ENCODE measurements at places on chromosomes 7 and 10.

DNA sequence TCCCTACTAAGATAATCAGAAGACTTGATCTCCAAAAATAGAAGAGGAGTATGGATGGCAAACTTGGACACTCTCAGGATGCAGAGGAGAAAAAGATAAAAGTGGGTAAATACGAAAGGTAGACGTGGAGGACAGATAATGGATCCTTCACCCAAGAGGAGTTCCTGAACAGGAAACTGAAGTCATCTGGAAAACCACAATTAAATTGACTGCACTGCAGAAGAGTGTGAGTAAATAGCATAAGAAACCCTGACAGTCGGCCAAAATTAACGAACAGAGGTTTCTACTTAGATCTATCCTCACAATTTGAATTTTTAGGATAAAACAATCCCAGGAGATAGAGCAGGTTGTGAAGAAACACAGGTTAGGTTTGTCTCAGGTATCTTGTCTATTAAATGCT lies 70.5 kb downstream of the SDK1 start:
- DNase-seq: no peak

GRCh38 chr10:78614744-78615143 lies 454.0 kb upstream of the ZMIZ1 start:
- no peak for DNase-seq

- DNase-seq: no peak
Measured at GRCh38 chr10:121152033-121152432, 300.9 kb downstream of the WDR11 start.

GRCh38 chr10:5446390-5446926 lies 34.1 kb downstream of the NET1 start:
- DNase-seq: peak; percentile 20

GRCh38 chr7:40921589-40922315 lies 781.1 kb downstream of the INHBA start:
- no peak for DNase-seq

DNA sequence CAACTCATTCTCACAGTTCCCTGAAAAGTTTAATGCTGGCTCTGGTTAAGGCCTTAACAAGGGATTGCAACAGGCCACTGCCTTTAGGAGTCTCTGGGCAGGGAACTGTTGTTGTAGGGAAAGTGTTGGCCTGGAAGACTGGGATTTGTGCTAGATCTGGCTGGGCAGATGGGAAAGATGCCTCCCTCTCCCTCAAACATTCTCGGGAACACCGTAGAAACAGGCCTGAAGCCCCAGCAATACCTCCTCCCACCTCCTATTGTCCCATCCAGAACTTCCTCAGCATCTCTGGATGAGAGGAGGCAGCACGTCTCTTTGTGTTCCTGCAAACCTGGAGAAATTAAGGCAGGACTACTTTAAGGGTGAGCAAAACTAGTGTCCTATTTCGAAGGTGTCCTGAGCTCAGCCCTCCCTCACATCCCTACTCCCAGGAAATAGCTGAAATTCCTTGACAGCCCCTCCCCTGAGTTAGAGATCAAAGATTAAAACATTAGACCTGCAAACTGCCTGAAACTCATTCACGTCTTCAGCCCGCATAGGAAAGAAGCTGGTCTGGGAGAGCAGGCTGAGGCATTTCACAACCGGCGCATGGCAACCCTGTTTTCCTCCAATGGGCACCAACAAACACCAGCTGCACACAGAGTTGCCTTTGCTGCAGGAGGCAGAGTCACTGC lies 10.9 kb upstream of the MAP3K8 start:
- no peak for DNase-seq

- DNase-seq: no peak
Measured at GRCh38 chr7:151767557-151767956, 109.4 kb downstream of the PRKAG2 start.

GRCh38 chr10:7913126-7913872 lies 95.0 kb downstream of the TAF3 start:
- no peak for DNase-seq

DNA sequence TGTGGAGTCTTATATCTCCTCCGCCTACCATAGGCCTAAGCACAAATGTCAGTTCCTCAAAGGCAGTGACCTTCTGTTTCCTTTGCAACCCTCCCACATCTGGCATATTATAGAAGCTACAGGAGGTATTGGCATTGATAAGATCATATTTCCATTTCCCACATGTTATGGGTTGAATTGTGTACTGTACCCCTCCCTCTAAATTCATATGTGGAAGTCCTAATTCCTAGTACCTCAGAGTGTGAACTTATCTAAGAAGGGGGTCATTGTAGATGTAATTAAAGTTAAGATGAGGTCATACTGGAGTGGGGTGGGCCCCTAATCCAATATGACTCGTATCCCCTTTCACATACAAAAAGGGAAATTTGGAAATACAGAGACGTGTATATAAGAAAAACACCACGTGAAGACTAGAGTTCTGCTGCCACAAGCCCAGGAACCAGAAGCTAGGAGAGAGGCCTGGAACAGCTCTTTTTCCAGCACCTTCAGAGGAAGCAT lies 6.1 kb upstream of the LAMB4 start:
- DNase-seq: no peak

DNA sequence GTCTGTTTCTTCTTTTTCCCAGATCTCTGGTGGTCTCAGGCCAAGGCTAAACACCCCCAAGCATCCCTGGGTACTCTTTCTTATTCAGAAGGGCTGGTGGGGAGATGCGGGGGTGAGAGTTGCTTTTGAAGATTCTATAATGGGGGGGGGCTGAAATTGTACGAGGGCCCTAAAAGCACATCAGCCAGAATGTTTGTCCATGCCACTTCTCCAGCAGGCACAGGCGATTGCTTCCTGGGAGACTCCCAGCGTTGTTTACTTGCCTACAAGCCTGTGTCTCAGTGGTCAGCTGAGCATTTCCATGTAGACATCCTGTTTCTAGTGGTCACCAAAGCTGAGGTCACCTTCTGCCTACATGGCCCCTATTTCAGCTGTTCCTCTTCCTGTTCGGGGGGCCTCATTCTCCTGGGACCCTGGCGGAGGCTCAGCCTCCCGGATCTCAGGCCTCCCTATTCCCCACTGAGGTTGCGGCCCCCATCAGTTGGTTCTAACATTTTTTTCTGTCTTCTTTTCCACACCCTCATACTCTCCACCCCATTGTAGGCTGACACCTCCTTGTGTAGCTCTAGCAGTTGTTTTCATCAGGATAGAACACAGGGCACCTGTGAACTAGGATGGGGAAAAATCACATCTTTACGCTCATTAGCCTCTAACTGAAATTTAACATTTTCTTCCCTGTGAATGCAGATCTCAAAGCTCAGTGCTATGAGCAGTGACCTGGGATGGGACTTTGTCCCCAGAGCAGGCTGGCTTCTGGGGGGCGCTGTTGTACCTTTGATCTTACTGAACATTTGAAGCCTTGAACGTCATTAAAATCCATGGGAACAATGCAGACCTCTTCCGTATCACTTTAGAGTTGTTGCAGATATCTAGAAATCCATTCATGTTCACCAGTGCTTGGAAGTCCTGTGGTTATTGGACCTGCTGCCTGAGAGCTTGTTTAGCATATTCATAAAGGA lies 286.5 kb downstream of the GLRX3 start:
- no peak for DNase-seq

DNA sequence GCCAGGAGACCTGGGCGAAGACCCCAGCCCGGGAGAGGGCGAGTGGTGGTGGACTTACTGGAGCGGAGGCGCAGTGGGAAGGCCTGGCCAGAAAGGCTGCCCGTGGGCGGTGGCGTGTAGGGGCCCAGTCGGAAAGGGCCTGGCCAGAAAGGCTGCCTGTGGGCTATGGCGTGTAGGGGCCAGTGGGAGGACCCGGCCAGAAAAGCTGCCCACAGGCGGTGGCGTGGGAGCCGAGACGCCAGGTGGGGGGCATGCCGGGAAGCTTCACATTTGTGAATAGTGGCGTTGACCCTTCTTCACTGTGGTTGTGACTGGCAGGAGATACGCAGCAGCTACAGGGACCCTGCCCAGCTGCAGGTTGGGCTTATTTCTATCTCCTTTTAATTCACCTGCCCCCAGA lies 72.9 kb downstream of the DYNC2I1 start:
- no peak for DNase-seq

- DNase-seq: no peak
Measured at GRCh38 chr10:84951616-84952015, 623.2 kb downstream of the CCSER2 start.

DNA sequence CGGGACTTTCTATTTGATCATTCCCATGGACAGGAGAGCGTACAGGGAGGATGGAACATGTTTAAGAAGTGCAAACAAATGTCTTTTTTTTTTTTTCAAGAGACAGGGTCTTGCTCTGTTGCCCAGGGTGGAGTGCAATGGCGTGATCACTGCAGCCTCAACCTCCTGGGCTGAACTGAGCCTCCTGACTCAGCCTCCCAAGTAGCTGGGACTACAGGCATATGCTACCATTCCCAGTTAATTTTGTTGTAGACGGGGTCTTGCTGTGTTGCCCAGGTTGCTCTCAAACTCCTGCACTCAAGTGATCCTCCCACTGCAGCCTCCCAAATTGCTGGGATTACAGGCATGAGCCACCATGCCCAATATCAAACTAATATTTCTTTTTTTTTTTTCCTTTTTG lies 40.5 kb downstream of the SPDYE5 start:
- no peak for DNase-seq

All from stimulated activated CD8-positive, alpha-beta memory T cell treated with anti-CD3 and anti-CD28 coated beads, Interleukin-2, amount 100 ng/mL, for 1 hour (primary cell).